ENCODE measurements at places on chromosomes 12 and 14.

DNA sequence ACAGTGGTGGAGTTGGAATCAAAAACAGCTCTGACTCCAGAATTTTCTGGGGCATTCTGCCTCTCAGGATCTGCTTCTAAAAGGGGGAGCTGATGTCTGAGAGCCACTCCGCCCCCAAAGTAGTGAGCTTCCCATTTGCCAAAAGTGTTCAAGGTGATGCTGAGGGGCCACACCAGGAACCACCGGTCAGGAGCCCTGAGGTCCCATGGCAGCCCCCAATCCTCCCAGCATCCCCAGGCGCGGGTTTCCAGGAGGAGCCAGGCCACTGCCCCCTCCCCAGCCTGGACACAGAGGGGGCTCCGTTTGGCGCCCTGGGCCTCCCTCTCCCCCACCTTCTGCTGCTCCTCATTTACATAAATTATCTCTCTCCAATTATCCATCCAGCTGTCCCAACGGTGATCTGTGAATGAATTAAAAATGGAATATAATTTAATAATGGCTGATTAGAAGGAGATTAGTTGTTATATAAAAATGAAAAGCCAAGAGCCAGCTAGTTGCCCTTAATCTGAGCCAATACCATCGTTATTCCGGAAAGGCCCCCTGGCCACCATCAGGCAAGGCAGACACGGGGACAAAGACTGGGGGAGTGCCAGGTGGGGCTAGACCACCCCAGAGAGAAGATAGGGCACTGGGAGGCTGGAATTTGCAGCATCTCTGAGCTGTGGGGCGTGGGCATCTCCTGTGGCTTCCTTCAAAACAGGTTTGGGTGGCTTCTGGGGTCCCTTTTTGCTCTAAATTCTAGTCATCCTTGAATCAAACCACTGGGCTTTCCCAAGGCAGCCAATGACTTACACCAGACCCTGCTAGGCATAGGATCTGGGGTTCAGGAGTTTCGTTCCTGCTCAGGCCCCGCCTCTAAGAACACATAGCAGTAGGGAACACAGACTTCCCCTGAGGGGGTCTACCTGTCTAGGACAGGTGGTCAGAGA, 19.7 kb upstream of the VSX2 start:
- no peak for DNase-seq

GRCh38 chr14:82029038-82029437, 495.4 kb upstream of the SEL1L start:
- no peak for DNase-seq

DNA sequence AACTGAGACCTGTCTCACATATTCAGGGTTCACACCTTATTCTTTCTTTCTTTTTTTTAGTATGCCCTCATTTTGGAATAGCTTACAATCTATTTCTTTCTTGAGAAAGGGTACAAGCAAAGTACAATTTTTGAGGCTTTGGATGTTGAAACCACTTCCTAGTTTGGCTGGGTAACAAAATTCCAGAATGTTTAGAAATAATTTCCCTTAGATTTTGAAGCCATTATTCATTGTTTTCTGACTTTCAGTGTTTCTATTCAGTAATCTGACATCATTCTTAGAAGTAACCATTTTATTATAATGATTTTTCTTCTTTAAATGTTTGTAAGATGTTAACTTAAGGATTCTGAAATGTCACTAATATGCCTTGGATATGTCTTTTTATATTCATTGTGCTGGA, 28.2 kb downstream of the ST8SIA1 start:
- DNase-seq: no peak

- no peak for DNase-seq
Observed at GRCh38 chr14:55117803-55118441, 11.1 kb upstream of the LGALS3 start.

DNA sequence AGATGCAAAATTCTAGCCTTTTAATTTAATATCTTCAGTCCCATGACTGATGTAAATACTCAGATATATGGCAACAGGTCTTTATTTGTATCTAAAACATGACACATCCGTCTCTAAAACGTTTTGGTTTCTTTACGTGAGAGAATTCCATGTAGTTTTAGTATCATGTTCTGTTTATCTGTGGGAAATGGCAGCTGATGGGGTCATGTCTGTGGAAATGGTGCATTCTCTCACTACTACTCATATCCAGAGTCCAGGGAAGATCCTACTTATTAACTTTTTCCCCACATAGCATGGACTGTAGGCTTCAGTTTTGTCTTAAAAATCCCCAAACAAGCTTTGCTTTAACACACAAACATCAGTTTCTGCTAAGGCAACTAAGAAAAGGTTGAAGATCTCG, 53.8 kb downstream of the SPTLC2 start:
- no peak for DNase-seq

- no peak for DNase-seq
Observed at GRCh38 chr12:94285943-94286582, 137.7 kb downstream of the PLXNC1 start.

DNA sequence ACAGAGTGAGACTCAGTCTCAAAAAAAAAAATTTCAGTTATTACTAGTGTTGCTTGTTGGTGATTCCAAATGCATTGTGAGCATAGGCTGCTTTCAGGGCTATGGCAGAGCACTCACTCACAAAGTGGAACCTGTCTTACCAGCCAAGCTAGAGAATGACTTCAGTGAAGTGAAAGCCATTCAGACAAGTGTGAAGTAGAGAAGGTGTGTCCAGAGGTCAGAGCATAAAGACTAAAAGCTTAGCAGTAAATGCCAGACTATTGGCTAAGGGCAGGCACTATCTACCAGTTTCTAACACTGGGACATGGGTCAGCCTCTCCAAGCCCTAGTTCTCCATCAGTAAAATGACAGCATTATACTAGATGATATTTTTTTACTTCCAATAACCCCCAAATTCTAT, 12.7 kb downstream of the PPP1R36 start:
- no peak for DNase-seq

GRCh38 chr12:38664661-38665269, 240.6 kb downstream of the CPNE8 start:
- DNase-seq: no peak

GRCh38 chr12:86729739-86730138, 473.5 kb upstream of the MGAT4C start:
- no peak for DNase-seq
